Stimulated activated CD8-positive, alpha-beta memory T cell treated with anti-CD3 and anti-CD28 coated beads, Interleukin-7, amount 100 ng/mL, for 4 hours (primary cell): ENCODE measurements at places on chromosomes 5 and 9.

GRCh38 chr5:135824541-135825041 is 9.9 kb upstream of the SLC25A48 start:
- DNase-seq = no peak

DNA sequence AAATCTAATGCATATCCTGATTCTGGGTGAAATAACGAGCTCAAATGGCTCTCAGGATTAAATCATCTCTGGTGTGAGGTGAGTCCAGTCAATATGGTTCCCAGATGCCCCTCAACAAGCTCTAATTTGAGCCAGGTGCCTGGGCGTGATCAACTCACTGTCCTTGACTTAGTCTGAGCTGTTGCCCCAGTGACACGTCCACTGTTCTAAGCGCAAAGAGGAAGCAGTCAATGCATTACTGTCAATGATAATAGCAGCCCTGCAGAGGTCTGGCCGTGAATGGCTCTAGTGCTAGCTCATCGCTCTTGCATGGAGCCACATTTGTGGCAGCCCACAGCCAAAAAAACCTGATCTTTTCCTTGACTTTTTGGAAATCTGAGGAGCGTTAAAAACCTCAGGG is 128.6 kb upstream of the EFNA5 start:
- DNase-seq = no peak

GRCh38 chr9:91073049-91073810 is 271.6 kb downstream of the SYK start:
- no peak for DNase-seq

- no peak for DNase-seq
Measured at GRCh38 chr9:106637486-106637885, 225.5 kb upstream of the ZNF462 start.

GRCh38 chr9:123175854-123176629 is 92.3 kb downstream of the STRBP start:
- no peak for DNase-seq

DNA sequence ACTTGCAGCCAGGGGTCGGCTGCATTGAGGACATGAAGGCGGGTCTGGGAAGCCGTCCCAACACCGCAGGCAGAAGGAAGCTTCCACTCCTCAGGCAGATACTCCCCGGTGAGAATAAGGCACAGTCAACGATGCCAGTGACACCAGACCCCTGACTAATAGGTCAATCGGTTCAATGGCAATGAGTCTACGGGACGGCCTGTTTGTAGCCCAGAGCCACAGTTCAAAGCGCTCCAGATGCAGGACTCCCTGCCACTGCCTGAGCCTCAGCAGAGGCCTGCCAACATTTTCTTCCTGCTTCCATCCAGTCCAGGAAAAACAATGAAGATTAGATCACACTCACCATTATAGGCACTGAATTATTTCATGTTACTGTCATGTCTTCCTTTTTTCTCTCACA is 84.5 kb upstream of the SIMC1 start:
- no peak for DNase-seq

DNA sequence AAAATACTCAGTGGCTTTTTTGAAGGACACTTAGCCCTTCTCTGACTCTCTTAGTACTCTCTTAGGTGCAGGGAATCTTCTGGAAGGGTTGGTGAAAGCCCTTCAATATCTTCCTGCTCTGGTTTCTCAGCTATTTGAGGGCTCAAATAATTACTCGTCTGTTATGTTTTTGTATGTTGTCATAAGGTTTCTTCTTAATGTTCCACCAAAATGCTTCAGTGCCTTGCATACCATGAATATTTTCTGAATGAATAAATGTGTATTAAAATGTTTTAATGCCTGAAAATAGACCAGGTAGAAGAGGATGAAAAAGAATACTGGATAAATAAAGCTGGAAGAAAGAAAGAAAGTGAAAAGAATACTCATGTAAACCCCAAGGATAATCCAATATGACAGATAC is 124.3 kb downstream of the STK32A start:
- no peak for DNase-seq

DNA sequence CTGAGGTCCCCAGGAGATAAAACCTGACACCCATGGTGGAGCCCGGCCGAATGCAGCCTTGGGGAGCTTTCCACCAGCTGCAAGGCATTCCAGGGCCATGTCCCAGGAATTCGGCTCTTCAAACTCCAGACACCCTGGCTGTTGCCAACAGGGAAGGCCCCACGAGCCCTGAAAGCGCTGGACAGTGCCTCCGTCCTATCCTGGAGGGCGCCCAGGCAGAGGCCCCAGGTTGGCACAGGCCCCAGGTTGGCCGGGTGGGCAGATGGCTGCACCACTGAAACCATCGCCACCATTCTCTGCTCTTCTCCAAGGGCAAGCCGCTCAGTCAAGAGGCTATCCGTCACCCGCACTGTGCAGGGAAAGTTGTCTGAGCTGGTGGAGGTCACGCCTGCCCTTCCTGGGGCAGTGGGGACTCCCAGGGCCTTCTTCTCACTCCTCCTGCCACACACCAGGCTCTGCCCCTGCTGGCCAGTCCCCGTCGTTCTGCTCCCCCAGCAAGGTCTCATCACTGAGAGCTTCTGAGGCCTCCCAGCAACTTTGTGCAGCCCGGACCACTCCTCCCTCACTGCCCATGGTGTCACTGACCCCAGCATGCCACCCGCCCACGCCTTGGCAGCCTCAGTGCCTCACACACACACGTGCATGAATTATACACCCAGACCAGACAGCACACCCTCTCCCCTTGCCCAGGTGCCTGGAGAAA is 21.2 kb downstream of the SLC6A3 start:
- no peak for DNase-seq

DNA sequence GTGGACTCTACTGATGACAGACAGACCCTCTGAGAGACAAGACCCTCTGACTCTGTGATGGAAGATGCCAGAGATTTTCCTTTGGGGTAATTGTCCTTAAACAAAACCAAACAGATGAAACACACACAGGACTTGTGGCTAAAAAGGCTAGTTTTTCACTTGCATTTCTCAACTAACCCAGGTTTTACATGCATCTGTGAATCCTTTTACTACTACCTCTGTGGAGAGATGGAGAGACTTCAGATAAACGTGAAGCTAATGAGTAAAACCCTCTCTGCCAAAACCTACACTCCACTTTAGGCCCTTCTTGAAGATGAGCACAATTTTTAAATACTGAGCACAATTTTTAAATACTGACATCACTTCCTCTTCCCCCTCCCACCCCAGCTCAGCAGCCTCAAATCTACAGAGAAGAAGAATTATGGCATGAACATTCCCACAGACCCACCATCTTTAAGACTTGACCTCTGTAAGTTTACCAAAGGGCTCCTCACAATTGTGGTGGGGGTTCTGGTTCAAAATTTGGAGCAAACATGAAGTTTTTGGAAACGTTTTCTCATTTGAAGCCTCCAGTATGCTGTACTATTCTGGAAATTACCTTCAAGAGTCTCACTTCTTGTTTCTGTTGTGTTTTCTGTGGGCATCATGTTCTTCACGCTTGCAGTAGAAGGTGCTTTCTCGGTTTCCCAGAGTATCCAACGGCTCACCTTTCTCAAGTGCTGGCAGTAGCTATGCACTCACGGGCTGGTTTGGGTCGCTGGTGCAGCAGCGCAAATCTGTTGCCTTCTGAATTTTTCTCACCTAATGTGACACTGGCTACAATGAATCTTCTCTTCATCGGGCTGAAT is 42.7 kb downstream of the ACER2 start:
- DNase-seq = no peak

DNA sequence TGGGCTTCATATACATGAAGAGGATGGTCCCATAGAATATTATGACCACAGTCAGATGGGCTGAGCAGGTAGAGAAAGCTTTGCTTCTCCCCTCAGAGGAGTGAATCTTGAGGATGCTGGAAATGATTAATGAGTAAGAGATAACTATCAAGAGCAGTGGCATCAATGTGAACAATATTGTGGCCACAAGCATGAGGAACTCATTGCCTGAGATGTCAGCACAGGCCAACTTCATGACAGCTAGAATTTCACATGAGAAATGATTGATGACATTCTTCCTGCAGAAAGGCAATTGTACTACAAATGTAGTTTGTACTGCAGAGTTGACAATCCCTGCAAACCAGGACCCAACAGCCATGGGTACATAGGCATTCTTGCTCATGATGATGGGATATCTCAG is 586 bp downstream of the OR13C9 start:
- no peak for DNase-seq
